ENCODE measurements at places on chromosomes 4 and X.

DNA sequence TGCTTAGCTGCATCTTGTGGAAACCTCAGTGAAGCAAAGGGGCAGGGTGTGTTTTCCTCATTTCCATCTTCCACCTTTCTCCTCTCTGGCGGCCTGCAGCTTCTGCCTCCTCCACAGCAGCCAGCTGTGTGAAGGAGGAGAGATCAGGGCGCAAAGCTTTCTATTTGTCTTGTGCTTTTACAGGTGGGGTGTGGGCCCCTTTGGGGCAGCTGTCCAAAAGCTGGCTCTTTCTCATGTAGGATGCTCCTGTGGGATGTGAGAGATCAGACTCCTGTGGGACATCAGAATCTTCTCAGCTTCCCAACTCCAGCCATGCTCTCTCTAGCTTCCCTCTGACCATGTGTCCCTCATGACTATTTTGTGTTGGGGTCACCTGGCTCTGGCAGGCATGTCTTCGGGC, 227.1 kb downstream of the MID1 start:
- no peak for DNase-seq

DNA sequence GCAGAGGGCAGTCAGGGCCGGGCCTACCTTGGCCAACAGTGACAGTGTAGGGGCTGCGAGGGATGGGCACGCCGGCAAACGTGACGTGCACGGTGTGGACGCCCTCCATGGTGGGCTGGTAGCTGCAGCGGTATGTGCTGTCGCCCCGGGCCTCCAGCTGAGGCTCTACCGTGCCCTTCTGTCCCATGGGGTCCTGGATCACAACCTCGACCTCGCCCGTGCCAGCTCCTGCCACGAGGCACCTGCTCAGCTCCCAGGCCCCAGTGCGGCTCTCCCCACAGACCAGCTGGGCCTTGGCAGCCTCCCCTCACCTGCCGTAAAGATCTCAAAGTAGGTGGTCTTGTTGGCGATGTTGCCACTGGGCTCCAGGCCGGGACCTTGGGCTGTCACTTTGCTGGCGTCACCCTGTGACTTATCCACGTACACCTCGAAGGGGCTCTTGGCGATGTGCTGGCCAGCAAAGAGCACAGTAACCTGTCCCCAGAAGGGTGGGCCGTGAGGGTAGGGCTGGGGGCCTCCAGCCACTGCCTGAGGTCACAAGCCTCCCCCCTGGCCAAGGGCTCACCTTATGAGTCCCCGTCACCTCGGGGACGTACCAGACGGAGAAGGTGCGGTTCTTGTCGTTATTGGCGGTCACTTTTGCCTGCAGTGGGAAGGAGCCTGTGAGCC, 8.3 kb downstream of the FLNA start:
- DNase-seq = no peak

GRCh38 chr4:138775489-138775888, 240.1 kb upstream of the NOCT start:
- DNase-seq = no peak

GRCh38 chr4:166153548-166153947, 280.5 kb downstream of the TLL1 start:
- DNase-seq = no peak

DNA sequence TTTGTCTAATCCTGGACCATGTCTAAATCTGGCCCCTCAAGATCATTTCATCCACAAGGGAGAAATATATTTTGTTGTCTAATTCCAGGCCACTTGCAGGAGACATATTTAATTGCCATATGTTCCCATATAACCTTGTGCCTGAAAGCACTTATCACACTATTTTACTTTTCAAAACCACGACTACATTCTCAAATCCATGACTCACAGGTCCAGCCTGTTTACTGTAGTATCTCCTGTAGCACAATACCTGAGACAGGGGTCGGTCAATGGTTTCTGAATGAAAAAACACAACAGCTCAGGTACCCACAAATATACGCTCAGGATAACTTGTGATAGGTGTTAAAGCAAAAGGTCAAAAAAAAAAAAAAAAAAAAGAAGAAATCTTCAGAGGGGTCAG, 60.9 kb downstream of the SEC24D start:
- DNase-seq = no peak

GRCh38 chrX:9519546-9520216, 54.8 kb downstream of the TBL1X start:
- DNase-seq = no peak

DNA sequence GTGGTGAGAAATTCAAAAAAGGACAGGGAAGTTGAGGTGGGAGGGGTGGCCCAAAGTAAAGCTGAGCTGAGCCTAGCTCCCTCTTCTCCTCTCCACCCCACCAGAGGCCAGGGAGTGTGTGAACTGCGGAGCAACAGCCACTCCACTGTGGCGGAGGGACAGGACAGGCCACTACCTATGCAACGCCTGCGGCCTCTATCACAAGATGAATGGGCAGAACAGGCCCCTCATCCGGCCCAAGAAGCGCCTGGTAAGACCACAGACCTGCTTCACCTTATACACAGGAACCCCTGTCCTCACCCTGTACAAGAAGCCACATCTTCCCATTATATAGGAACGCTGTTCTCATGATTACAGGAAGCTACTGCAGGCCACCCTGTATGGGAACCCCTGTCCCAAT, 5.8 kb downstream of the GATA1 start:
- no peak for DNase-seq

DNA sequence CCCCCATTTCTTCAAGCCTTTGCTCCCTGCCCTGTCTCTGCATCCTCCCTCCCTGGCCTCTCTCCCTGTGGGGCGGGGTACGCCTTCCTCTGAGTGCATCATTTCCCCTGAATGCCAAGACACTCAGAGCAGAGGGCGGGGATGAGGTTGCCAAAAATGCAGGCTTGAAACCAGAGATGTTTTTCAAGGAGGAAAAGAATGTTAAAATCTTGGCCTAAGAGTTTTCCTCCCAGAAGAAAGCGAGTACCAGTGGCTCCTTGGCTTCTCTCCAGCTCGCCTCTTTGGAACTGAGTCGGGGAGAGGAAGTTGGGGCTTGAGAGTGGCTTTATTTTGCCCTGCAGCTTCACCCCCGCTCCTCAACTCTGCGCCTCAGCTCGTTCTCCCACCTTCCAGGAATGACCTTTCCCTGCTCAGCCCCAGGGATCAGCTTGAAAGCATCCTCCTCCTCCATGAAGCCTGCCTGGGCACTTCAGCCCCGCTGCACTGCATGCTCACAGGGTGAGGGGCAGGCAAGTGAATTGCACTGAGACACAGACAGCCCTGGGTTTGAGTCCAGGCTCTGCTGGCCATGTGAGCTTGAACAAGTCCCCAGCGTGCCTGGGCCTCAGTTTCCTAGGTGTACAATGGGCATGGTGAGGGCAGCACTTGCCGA, 57.5 kb upstream of the SORCS2 start:
- DNase-seq = peak; percentile 68

GRCh38 chr4:164902608-164903007, 25.6 kb downstream of the APELA start:
- no peak for DNase-seq

DNA sequence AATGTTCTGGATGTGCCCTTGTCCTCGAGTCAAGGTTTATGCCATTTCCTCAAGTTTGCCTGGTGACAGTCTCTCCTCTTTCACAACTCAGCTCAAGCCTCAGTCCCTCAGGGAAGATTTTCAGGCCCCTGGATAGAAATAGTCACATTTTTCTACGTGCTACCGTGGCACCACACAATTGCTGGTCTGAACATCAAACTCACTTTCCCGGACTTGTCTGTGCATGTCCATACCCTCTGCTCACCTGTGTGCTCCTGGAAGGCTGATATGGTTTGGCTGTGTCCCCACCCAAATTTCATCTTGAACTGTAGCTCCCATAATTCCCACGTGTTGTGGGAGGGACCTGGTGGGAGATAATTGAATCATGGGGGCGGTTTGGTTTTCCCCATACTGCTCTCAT, 129.7 kb downstream of the HS3ST1 start:
- DNase-seq = no peak

GRCh38 chrX:41142130-41142910, 57.1 kb downstream of the USP9X start:
- no peak for DNase-seq

GRCh38 chrX:154488336-154489075, 1.9 kb downstream of the SLC10A3 start:
- DNase-seq = no peak

DNA sequence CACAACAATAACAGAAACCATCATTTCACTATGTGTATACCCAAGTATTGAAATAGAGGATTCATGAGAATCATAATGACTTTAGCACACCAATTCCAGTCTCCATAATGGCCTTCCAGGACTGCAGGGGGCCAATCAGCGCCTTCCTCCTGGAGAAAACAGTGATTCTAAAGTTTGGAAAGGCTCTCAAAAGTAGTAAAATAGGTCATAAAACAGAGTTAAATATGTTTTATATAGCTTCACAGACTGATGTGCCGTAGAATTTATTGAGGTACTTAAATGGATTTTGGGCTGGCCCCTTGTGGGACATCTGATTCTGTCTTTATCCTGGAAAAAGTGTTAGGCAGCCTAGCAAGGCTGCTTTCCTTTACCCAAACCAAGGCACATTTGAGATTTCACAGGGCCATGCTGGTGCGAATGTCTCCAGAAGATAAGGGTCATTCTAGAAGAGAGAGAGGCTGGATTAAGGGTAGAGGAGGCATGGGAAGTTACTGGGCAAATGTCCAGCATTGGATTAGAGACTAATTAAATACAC, 543.9 kb downstream of the GALNTL6 start:
- DNase-seq = no peak

DNA sequence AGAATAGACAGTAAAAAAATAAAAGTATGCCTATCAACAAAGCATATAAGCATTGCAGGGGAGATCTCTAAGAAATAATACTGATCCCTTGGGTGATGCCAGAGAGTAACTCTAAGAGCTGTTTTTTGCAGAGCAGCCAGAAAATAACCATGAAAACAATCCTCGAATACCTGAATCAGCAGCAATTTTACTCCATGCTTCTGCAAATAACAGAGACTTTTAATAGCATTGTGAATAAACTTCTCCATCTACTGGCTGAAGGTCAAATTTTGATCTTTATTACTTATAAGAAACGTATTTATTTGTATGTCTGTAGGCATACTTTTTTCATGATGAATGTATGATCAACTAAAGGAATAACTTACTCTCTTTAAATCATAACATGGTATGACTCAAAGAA, 334.5 kb downstream of the GALNTL6 start:
- DNase-seq = no peak
